ENCODE measurements at places on chromosomes 3 and 15.

GRCh38 chr3:21170964-21171363, 580.0 kb downstream of the ZNF385D start:
- peak; percentile 2 for DNase-seq

DNA sequence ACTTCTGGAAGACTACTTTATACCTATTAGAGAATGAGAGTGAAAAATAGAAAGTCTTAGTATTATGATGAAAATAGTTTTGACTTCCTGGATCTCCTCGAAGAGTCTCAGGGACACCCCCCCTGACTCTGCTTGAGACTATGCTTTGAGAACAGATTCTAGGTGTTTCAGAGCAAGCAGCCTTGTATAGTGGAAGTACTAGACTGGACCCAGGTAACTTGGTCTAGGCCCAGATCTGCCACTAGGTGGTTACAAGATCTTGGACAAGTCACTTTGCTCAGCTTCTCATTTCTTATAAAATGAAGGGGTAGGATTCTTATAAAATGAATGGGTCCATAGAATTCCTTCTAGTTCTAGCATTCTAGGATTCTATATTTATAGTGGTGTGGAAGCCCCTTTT, 9.1 kb downstream of the ABHD5 start:
- DNase-seq, result no peak

DNA sequence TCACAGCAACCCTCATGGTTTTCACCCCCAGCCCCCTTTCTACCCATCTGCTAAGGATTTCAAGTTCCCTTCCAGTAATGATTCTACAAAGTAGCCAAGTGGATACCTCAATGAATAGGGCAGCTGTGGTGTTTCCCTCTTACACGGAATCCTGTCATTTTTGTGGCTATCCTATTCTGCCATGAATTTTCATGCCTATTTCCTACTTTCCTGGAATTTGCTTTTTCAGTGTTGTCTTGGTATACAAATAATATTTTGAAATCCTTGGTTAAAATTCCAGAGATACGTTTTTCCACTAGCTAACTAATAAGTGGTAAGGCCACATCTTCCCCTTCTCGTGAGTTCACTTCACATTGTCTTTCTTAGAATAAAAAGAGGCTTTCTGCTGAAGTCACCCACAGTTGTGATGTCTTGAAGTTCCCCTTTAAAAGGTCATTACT, 7.5 kb downstream of the ADPRH start:
- no peak for DNase-seq

DNA sequence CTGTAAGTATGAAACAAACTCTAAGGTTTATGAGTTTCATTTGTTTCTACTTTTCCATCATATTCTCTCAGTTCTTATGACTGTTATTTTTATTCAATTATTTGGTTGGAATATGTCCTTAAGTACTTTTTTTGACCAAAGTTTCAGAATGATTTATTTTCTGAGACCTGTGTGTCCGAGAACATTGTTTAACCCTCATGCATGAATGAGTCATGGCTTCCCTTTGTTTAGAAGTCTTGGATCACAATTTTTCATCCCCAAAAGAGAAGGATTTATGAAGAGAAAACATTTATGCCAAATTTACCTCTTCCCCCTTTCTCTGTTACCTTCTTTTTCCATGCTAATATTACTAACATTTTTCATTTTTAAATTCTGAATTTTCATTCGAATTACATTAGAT, 518.0 kb upstream of the NR2F2 start:
- no peak for DNase-seq

DNA sequence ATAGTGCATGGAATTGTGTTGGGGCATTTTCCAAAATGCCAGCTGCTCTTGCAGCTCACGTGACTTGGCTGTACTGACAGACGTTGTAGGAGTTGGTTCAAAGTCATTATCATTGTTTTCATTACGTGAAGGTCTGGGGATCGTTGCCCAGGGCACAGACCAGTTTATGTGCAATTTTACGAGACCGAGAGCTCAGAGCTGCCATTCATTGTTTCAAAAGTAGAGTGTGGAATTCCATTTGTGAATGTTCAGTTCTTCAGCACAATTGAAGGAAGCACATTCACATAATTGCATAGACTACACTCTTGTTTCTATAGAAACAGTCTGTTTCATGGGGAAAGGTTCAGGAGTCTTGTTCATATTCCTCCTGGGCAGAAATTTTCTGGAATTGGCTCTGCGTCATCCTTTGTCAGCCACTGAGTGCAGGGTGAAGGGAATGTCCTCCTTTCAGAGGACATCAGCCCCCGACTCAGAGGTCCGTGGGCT, 54.5 kb downstream of the GABRG3 start:
- no peak for DNase-seq

DNA sequence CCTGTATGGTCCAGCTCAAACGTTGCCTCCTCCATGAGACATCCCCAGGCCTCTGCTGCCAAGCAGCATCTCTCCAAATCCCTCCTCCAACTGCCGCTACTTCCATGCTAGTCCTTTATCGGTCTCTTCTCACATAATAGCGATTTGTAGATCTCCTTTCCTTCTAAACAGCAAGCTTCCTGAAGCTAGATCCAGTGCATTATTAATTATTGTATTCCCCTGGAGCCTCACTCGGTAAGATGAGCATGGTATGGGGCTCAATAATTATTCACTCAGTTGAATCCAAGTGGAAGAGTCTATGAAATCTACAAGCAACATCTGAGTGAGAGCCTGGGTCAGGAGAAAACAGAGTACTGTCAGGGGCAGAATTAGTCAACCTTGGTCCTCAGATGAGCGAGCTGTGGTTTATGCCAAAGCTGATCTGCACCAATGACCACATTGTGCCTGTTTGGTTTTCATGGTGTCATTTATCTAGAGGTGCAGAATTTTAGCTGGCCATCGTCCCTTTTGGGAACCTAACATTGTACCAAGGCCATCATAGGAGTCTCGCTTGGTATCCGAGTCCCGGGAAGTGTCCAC, 93.8 kb upstream of the UBE2E1 start:
- DNase-seq, result no peak

DNA sequence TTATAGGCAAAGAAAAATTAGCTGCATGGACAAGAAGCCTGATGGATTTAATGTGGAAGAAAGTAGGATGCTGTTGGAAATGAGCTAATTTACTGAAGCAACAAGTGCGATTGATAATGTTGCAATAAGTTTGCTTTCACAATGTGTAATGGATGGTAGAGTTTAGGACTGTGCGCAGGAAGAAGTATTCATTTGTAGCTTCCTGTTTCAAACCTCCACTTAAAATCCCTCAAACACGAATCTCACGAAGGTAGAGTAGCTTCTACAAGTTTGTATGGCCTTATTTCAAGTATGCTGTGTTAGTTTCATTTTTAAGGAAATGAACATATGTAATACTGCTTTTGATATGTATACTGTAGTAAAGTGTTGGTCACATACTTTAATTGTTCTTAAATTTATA, 42.3 kb downstream of the KCNH8 start:
- DNase-seq, result no peak

DNA sequence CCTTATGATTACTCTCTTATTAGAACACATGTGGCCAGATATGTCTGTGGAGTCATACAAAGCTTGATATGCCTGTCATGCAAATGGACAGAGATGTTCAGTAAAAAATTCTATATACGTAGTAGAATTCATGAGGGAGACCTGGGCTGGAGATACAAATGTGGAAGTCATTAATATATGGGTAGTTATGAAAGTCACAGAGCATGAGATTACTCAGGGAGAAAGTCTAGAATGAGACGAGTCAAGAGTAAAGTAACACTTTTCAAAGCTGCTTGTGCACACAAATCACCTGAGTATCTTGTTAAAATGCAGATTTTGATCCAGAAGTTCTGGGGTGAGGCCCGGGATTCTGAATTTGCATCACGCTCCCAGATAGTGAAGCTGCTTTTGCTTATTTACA, 28.4 kb downstream of the OXSM start:
- no peak for DNase-seq

Data from LoVo (cell line).